ENCODE measurements at places on chromosomes 2 and 18. TPM values are rescaled to one million over a fixed set of nuclear protein-coding genes. Genes with fewer than 3 reads are reported as not detected.
A peak's percentile ranks its signal among the peaks of the same experiment; 100 is the strongest.

- no peak for DNase-seq
Observed at GRCh38 chr2:221124532-221125240, 447.4 kb downstream of the EPHA4 start.

DNA sequence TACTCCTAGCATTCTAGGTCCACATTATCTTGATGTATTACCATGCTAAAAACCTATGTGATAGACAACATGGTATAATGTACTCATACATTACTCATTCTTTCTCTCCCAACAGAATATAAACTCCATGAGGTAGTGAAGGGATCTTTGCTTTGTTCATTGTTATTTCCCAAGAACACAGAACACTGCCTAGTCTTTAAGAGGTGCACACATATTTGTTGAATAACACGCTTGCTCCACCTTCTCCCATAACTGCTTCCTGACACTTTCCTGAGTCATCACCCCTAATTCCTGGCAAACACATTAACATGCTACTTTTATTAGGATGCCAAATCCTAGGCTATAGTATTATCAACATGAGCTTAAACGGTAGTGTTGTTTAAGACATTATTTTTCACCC is 41.3 kb downstream of the REV1 start:
- no peak for DNase-seq

- no peak for DNase-seq
Observed at GRCh38 chr2:33726415-33726814, 127.3 kb upstream of the FAM98A start.

GRCh38 chr2:134377730-134378129 is 123.9 kb downstream of the MGAT5 start:
- DNase-seq, result no peak

GRCh38 chr2:176114930-176115625 is 1.5 kb upstream of the HOXD10 start:
- DNase-seq, result no peak

DNA sequence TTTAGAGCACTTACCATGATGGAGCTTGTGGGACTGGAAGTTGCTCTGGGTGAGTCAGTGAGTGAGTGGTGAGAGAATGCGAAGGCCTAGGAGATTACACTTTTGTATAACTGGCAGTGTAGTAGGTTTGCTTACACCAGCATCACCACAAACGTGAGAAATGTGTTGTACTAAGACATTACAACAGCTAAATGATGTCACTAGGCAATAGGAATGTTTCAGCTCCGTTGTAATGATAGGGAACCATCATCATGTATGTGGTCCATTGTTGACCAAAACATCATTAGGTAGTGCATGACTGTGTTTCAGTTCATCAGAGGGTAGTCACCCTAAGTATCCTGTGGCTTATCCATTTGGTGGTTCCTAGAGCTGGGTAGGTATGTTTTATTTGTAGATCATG is 11.9 kb downstream of the ZNF407 start:
- no peak for DNase-seq

DNA sequence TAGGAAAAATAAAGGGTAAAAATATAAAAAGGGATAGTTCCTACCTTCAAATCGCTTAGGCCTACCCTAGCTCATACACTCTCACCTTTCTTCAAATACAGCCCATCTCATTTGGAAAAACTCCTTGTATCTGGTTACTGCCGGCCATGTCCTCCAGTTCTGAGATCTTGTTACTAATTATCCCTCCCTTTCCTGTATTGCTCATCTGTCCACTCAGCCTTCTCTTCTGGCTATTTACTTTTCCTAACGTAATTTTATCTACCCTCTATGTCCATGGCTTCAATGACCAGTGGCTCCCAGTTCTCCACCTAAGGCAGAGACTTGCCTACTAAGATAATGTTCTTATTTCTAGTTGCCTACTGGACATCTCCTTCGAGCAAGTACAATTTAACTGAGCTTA is 342.9 kb upstream of the ACVR2A start:
- DNase-seq, result no peak

DNA sequence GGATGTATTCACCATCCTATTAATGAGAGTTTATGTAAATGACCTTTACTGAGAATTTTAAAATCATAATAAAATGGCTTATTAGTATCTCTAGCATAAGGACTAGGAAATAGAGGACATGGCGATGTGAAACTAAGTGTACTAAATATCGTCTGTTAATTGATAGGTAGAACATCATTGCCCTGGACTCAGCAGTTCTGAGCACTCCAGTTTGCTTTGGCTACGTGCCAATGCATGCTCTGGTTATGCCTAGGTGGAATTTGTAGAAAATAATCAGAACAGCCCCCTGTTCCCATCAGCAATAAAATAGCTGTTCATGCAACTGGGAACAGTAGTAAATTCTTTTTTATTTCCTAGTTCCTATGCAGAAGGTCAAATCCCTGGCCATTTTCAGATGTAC is 247.8 kb downstream of the DOK6 start:
- no peak for DNase-seq

DNA sequence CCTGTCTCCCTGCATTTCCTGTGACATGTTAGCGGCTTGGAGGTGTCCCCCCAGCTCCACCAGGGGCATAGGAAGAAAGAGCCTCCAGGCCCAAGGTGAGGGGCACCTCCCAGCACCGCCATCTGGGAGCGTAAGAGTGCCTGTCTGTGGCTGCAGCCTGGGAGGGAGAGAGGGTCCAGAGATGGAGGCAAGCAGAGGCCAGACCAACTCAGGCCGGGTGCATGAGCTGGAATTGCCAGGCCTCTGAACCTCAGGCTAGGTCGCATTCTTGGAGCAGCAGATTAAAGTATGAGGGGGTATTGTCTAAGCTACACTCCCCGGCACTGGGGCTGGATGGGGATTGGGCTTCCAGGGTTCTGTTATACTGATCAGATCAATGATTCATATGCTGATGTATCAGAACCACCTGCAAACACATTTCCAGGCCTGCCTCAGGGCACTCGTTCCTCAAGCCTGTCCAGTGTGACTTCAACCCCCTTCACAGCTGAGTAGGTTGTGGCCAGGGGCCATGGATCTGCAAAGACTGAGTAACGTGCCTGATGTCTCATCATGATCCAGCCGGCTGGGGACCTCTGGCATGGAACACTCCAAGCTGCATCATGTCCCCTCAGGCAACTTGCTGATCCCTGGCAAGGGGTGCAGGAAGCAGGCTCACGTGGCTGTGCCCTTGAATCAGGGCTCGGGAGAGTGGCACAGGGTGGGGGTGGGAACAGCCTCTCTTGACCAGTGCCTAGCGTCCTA is 73.2 kb downstream of the HS1BP3 start:
- no peak for DNase-seq

DNA sequence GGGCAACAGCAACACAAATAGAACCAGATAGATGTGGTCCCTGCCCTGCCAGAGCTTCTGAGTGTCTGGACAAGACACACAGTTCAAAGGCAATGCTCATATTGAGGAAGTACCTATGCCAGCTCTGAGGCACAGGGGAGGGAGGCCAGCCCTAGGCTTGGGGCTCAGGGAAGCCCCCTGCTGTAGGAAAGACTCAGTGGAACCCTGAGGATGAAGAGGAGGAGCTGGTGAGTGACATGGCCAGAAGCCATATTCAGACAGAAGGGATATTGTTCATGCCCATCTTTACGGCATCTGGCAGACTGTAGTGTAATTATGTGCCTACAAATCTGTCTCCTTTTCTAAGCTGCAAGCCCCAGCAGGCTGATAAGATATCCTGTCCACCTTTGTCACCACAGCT is 8.8 kb downstream of the SIGLEC15 start:
- no peak for DNase-seq

DNA sequence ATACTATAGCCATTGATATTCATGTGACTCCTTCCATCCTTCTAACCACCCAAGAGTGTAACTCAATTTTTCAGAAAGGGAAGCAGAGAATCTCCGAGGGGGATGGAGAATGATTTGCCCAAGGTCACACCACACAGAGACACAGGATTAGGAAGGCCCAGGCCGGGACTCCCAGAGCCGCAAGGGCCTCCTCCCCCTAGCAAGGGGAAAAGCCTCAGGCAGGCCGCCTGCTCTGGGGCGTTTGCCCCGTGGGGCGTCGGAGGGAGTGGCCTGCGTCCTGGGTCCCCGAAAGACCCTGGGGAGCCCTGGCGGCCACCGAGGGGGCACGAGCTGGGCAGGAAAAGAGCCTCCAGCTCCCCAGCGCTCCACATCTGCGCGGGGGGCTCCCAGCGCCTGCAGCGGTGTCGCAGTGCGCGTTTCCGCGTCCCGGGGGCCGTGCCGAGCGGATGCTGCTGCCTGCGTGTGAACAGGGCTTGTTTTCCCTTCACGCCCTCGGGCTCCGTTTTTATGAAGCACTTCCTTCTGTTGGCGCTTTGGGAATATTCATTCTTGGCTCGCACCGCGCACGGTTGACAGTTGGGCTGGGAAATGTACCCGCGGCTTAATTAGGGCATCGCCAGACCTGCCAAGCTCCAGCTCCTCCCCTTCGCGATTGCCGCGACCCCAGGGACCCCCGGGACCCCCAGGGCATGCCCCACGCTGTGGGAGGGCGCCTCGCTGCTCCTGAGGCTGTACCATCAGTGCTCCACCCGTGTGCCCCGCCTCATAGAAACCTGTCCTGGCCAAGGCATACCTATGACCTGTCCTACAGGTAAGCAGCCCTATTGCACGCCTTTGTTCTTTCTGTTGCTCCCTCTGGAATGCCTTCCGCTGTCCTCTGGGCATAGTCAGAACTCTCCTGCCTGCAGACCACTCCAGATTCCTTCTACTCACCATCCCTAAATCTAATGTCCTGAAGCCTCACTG is 158.9 kb upstream of the GLI2 start:
- peak; percentile 37 for DNase-seq

DNA sequence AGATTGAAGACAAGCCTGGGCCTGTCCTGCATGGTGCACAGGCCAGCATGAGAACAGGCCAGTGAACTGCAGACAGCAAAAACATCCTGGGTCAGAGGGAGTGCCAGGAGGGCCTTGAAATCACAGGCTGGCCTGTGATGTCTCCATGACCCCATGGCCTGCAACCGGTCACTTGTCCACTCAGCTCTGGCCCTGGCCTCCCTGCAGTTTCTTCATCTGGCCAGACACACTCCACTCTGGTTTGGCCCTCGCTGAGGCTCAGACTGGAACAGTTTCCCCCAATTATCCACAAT is 12.6 kb downstream of the CYRIA start:
- no peak for DNase-seq

GRCh38 chr2:44789446-44789845 is 152.1 kb upstream of the SIX3 start:
- DNase-seq, result no peak

GRCh38 chr18:62033756-62034155 is 140.9 kb upstream of the RNF152 start:
- DNase-seq, result no peak

GRCh38 chr2:73594251-73594650 is 48.0 kb downstream of the NAT8 start:
- no peak for DNase-seq

GRCh38 chr2:137729305-137729704 is 235.0 kb upstream of the HNMT start:
- DNase-seq, result no peak

DNA sequence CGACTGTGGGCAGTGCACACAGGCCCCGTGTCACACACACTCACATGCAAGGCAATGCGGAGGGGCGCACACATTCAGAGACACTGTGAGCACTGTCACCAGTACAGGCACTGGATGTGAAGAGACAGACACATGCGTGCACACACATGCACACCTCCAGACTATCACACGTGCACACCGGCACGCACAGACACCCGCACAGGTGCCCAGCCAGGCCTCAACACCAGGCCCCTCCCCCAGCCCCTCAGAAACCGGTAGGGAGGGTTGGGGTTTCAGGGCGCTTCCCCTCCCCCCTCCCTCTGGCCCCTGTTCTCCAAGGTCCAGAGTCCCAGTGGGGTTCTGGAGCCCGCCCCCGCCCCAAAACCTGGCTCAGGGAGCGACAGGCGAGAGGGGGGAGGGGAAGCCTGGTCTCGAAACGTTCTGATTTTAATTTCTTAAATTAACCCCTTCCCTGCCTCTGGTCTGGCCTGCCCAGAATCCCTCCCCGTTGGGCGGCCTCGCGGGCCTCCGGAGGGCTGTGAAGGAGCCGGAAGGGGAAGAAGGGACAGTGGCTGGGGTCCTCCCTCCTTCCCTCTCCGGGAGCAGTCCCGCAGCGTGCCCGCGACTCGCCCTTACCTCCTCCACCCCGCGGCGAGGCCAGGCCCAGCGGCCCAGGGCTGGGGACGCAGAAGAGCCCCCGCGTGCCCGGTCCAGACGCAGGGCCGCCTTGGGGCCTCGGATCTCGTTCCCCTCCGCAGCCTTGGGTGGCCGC is 558 bp downstream of the FBXO41 start:
- no peak for DNase-seq

DNA sequence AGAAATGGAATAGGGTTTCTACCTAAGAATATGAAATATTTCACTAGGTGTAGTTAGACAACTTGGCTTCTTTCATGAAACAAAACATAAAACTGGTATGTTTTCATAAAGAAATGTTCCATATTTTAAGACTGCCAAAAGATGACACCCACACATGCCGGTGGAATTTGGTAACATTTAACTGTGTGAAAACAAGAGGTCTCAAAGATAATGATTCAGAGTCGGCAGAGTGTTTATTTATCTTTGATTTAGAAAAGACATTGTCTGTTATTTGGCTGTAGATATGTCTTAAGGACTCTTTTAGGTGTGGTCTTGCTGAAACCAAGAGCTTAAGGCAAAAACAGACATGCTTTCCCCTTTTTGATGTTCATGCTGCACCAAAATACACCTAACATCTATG is 63.5 kb upstream of the FN1 start:
- no peak for DNase-seq

- no peak for DNase-seq
Observed at GRCh38 chr2:11013196-11013595, 101.5 kb downstream of the KCNF1 start.

The CLHC1 gene
- total RNA-seq, result 8.1 TPM

The L3MBTL4 gene
- total RNA-seq, result 3.5 TPM

The RGPD4 gene
- not detected for total RNA-seq

The HJURP gene
- total RNA-seq, result 8.9 TPM

The CCDC102B gene
- 1.7 TPM for total RNA-seq

The TMX3 gene
- total RNA-seq, result 25.9 TPM

The UGT1A10 gene
- 45.2 TPM for total RNA-seq

Measured in colonic mucosa (tissue), 4 donors.